ENCODE measurements at places on chromosomes 11 and 22.

DNA sequence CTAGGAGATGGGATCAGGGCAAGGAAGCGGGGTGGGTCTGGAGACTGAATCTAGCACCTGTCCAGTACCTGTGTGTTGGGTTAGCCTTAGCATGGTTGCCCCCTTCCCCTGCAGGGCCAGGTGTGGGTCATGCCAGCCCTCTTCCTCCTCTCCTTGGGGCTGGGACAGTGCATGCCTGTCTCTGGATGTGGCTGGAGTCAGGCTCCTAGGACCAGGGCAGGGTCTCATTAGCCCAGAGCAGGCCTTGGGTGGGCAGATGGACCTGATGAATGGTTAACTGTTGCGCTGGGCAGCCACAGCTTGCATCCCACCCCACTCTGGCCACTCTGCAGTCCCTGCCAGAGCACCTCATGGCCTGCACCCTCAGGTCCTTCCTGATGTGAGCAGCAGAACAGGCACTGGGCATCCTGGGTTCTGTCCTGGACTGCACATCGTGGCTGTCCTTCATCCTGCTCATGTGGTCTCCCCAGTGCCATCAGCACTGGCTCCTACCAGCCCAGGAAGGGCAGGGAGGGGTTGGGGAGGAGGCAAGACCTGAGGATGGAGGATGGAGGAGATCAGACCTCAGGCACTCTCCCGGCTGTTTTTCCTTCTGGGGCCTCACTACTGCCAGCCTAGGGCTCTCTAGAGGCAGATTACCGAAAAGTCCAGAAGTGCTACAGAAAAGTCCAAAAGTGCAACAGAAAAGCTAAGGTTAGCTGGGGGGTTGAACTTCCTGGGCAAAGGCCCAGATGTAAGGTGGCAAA is 12.8 kb upstream of the CHRM1 start:
- no peak for DNase-seq

GRCh38 chr11:12007769-12008737 is at the start of gene DKK3:
TSS of gene DKK3 (minus strand) at chr11:12008626. CDS start at chr11:12008582, 44 bp downstream.
- DNase-seq = no peak

DNA sequence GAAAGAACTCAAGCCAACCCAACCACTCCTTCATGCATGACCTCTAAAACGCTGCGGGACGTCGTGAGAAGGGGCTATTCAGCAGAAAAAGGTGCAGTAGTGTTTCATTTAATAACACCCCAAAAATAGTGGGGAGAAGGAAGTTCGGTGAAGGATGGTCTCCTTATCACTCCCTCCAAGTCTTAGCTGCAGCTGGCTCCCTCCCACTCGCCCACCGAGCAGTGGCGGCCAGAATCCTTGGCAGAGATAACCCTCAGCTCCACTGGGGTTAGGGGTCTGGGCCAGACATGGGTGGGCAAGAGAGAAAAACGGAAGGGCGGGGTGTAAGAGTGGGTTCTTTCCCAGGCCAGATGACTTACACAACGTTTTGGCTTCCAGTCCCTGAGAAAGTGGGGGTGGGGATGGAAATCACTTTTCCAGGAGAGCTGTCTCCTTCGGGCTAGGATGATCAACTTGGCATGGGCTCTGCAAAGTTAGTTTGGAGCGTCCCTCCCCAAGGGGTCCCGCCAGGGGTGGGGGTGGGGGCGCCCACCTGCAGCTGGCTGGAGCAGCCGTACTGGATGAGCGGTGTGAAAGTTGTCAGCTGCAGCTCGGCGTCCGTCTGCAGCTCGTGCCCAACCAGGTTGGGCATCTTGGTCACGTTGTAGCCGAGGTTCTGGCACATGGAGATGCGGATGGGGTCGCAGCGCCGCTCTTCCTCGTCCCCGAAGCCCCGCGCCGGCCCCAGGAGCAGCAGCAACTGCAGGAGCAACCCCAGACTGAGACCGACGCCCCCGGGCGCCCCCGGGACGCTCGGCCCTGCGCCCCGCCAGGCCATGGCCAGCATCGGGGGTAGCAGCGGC is 705 bp downstream of the FZD4 start:
- no peak for DNase-seq

DNA sequence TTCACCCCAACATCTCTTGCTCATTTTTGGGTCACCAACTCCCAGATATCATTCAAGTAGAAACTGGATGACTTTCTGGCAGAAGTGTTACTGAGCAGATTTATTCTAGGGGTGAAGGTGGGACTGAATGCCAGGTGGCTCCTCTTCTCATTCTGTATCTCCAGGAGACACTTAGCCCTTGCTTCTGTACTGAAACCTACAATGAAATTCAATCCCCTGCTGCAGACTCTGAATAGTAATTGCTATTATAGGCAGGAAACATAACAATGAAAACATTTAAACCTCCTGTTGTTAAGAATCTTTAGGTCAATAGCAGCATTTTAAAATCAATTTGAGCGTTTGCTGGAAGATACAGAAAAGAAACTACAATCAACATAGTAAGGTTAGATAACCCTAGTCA is 879.4 kb upstream of the TENM4 start:
- no peak for DNase-seq

DNA sequence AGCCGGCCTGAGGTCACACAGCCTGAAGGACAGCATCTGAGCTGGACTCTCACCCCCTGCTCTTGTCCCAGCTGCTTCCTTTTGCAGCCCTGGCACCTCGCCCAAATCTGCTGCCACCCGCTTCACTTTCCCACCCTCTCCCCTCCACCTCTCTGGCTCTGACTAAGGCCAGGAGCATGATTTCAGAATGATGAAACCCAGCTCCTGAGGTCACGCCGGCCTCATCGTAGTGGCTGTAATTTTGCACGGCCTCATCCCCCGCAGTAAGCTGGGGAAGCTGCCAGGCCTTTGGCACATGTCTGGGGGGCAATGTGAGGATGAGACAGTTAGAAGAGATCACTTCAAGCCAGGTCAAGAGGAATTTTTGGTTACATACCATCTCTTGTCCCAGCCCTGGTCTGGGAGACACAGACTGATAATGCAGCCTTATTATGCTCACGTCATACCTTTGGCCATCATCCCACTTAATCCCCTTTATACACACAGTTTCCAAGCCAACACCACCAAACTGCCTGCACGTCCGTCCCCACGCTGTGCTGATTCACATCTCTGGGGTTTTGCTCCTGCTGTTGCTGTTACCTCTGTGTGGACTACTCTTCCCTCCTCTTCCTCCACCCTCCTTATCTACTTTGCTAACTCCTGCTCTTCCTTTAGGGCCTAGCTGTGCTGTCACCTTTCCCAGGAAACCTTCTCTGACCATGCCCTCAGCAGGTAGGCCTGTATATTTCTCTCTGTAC is 58.1 kb downstream of the CHRDL2 start:
- no peak for DNase-seq

GRCh38 chr11:70816156-70816678 is 417.9 kb downstream of the CTTN start:
- no peak for DNase-seq

GRCh38 chr11:118415739-118416068 is 14.3 kb downstream of the ATP5MG start:
- no peak for DNase-seq

DNA sequence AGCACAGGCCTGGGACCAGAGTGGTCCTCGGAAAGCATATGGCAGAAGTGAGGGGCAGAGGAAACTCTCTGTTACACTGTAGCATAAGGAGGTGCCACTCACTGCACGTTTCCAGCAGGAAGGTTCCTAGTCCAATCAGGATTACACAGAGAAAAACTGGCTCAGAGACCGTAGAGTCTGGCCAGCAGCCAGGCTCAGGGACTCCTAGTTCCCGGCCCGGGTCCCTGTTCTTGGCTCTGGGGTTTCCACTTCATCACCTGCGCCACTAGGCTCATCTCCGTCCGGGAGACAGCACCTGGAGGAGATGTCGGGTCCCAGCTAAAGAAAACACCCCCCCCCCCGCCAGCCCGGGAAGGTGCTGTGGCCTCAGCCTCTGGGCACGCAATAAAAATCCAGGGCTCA is 1.1 kb downstream of the TTLL12 start:
- no peak for DNase-seq

DNA sequence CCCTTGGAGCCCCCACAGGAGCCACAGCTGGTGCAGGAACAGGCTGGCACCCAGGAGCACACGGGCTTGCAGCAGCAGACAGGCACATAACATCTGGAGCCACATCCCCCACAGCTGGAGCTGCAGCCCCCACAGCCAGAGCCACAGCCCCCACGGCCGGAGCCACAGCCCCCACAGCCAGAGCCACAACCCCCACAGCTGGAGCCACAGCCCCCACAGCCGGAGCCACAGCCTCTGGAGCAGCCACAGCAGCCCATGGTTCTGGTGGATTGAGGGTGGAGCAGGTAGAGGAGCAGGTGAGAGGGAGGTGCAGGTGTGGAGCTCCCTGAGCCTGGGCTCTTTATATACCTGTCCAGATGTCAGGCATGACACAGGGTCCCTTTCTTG is at the start of gene KRTAP5-2:
TSS of gene KRTAP5-2 (minus strand) at position 301 of the 387 bp plus-strand sequence. CDS start at position 257, 44 bp downstream.
- DNase-seq = no peak

DNA sequence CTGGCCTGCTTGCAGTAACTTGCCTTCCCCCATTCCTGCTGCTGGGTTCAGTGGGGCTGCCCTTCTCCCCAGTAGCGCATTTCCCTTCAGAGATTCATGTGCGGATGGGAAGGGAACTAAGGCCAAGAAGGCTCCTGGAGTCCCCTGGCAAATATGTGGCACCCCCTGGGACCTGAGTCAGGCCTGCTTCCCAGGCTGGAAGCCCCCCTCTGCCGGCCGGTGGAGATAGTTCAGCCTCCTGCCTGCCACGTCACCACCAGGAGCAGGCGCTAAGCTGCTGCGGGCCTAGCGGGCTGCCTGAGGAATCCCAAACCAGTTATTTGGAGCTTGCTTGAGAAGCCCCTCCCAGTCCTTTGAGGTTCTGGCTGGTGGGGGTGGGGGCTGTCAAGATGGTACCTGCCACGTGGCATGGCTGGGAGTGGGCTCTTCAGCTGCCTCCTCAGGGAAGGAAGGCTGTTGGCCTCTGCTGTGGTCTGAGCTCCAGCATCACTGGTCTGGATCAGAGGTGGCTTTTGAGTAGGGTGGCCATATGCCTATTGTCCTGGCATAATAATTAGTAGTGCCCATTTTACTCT is 2.0 kb downstream of the SERPINH1 start:
- no peak for DNase-seq

GRCh38 chr11:132898676-132899075 is 633.6 kb downstream of the OPCML start:
- no peak for DNase-seq

DNA sequence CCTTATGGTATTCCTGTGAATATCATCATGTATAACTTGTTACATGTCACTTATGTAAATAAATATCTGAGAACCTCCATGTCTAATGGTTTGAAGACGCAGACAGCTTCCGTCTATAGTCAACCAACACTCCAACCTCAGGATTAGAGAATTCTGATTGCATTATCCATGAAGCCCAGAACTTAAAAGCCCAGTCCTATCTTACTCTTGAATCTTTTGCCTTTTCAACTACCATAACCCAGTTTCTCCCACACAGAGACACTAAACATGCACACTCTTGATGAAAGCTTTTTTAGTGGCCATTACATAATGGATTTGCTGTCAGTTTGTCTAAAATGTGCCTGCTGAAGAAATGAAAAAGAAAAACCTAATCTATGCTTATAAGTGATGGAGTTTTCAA is 1219.2 kb downstream of the LRRC4C start:
- DNase-seq = no peak

GRCh38 chr11:108498816-108499408 is 728 bp upstream of the POGLUT3 start:
- DNase-seq = no peak

DNA sequence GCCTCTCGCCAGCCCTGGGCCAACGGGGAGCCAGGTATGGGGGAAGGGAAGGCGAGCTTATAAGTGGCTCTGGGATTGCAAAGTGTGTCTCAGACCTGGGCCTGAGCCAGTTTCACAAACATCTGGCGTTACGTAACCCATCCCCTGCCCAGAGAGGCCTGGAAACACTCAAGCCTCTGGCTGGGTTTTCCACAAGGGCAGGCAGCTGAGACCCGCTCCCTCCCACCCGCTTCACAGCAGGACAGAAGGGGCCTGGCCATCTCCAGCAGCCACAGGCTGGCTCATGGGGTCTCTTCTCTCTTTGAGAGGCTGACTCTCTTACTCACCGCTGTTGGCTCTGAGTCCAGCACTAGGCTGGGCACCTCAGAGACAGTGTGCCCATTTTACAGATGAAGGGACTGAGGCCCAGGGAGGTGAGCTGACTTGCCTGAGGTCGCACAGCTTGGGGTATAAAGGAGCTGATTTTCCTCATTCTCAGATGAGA is 44.5 kb downstream of the TRIOBP start:
- no peak for DNase-seq

DNA sequence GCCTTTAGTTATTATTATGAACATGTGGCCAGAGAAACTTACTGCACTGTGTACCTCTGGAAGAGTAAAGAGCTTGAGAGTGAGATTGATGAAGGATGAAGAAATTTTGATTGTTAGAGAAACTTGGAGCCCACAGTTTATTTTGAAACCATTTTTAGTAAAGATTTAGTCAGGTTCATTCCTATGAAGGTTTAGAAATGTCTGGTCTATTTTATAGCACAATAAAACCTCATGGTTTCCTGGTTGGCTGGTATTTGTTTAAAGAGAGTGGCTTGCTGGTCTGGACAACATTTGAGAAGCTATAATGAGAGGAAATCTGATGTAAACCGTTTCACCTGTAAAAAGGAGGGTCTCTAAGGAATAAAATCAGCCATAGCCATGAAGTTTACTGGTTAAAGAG is 8.8 kb upstream of the PDE3B start:
- DNase-seq = no peak

DNA sequence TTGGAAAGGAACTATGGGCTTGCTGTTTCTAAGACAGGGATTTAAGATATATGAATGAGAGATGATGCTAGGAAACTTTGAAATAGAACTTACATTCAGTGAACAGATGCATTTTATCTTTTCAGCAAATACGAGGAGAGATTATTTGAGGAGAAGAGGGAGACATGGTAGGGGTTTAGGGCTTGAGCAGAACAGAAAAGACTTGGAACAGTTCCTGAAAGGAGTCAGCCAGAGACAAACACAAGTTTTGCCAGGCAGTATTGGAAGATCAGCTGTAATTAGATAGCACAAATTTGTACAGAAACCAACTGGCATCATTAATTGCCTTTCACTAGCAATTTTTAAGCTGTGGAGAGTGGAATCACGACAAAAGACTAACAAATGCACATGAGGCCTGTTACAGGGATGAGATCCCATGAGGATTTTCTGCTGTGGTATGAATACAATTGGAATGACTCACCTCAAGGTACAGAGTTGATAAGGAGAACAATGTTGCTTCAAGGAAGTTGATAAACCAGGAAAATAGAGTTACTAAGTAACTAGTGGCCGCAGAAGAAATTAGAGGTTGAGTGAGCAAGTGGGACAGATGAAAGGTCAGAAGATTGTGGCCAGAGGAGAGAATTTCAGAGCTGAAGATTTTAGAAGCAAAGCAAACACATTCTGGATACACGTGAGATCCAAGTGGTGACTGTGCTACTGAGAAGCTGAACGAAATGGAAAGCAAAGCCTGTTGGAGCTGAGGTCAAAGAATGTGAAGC is 67.9 kb downstream of the CYB5R2 start:
- no peak for DNase-seq

DNA sequence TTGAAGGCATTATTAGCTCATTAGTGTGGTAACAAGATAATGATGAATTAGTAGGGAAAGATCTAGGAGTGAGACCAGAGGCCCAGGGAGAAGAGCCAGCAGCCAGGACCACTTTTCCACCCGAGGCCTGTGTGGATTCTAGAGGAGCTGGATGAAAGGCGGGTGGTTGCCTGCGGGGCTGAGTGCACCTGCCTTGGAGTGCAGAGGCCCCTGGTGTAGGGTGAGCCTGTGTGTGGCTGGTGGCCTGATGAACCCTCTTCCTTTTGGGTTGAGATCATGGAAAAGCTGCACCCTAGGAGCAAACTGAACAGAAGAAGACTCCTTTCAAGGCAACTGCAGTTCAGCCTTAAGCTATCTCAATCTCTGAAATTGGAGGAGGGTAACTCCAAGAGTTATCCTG is 5.9 kb upstream of the TP53AIP1 start:
- DNase-seq = no peak

- DNase-seq = no peak
Observed at GRCh38 chr11:86016451-86016850, 52.4 kb downstream of the PICALM start.
